Keratinocyte (primary cell): ENCODE measurements at places on chromosomes 16 and 17. TPM values are rescaled to one million over a fixed set of nuclear protein-coding genes. Genes with fewer than 3 reads are reported as not detected.

DNA sequence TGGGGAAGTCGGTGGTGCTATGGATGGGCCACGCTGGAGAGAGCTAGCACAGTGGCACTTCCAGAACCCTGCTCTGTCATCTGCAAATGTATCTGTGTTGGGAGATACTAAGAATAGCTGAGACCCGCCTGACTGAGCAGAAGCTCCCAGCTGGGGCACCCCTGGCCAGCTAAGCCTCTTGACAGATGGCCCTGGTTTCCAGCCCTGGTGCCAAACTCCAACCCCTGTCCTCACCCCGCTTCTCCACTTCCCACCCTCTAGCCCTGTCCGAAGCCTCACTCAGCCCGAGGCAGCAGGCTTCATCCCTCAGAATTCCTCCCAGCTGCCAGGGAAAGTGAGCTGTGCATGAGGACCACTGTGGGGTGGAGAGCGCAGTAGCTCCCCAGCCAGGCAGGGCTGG lies 124.4 kb downstream of the CCDC144A start:
- H3K4me1 ChIP-seq = no peaks in the 10 kb centered on the region
- no peaks in the 10 kb centered on the region for H3K27me3 ChIP-seq
- no peak for DNase-seq
- H3K36me3 ChIP-seq = no peaks in the 10 kb centered on the region

DNA sequence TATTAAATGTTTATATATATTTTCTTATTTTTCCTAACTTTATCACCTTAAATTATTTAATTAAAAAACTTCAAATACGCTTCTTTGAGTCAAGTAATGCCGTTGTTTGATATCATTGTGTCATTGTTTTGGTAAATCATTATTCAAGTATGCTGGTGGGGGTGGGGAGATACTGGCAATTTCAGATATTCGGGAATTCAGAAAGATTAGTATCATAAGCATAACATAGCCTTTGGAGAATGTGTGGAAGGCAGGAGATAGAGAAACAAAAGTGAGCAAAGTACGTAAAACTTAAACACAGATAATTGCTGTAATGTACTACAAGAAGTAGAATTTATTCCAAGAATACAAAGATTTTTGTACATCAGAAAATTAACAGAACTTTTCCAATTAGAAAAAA lies 49.8 kb downstream of the TANC2 start:
- no peak overlapping the region for H3K4me3 ChIP-seq
- no peaks in the 10 kb centered on the region for H3K27me3 ChIP-seq
- DNase-seq = no peak
- peaks cover 1% of the 10 kb centered on the region for H3K36me3 ChIP-seq
- no peak overlapping the region for H3K27ac ChIP-seq

GRCh38 chr16:27993587-27993986 lies 69.9 kb downstream of the GSG1L start:
- H3K4me1 ChIP-seq = no peaks in the 10 kb centered on the region
- H3K27me3 ChIP-seq = no peaks in the 10 kb centered on the region
- H3K36me3 ChIP-seq = no peaks in the 10 kb centered on the region
- H3K27ac ChIP-seq = no peak overlapping the region

Gene CACNA1H
- polyA plus RNA-seq = 0.05 to 0.06 TPM in 2 of 3 replicates, not detected in the other

Gene COG4
- 36.8 to 38.9 TPM (median 38.4 TPM) in 3 replicates for polyA plus RNA-seq

GRCh38 chr17:42068979-42069378 lies 18.6 kb upstream of the C17orf113 start:
- no peak overlapping the region for H3K27ac ChIP-seq
- H3K36me3 ChIP-seq = no peaks in the 10 kb centered on the region
- H3K27me3 ChIP-seq = peaks cover 36% of the 10 kb centered on the region
- no peak for DNase-seq

Gene KRTAP17-1
- not detected in 3 replicates for polyA plus RNA-seq

DNA sequence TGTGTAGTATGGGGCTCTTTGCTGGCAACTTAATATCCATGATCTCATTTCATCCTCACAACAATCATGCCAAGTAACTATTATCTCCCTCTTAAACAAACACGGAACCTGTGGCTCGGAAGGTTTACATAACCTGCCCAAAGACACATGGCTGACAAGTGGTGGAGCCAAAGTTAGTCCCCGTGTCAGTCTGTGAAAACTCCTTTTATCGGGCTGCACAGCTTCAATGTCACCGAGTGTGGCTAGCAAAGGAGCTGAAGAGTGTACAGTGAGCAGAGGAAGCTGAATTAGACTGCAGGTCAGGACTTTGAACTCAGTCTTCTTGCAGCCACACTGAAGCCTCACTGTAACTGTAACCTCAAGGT lies 80.3 kb downstream of the PARN start:
- no peak overlapping the region for H3K4me3 ChIP-seq
- peaks cover 4% of the 10 kb centered on the region for H3K36me3 ChIP-seq
- no peaks in the 10 kb centered on the region for H3K27me3 ChIP-seq
- DNase-seq = no peak
- no peaks in the 10 kb centered on the region for H3K4me1 ChIP-seq
- H3K27ac ChIP-seq = no peak overlapping the region

GRCh38 chr17:63928966-63929695 lies 3.0 kb downstream of the CD79B start:
- no peak overlapping the region for H3K4me3 ChIP-seq
- H3K27me3 ChIP-seq = peaks cover 10% of the 10 kb centered on the region
- no peaks in the 10 kb centered on the region for H3K36me3 ChIP-seq
- no peak overlapping the region for H3K27ac ChIP-seq
- H3K4me1 ChIP-seq = peaks cover 10% of the 10 kb centered on the region
- no peak for DNase-seq

GRCh38 chr17:7330638-7331015 lies 1.5 kb upstream of the NEURL4 start:
- peaks cover 8% of the 10 kb centered on the region for H3K4me1 ChIP-seq
- H3K36me3 ChIP-seq = peaks cover 8% of the 10 kb centered on the region
- H3K27ac ChIP-seq = peak overlapping the region; percentile 20
- DNase-seq = no peak

Gene INTS2
- 7.9 to 10.4 TPM (median 8.2 TPM) in 3 replicates for polyA plus RNA-seq

DNA sequence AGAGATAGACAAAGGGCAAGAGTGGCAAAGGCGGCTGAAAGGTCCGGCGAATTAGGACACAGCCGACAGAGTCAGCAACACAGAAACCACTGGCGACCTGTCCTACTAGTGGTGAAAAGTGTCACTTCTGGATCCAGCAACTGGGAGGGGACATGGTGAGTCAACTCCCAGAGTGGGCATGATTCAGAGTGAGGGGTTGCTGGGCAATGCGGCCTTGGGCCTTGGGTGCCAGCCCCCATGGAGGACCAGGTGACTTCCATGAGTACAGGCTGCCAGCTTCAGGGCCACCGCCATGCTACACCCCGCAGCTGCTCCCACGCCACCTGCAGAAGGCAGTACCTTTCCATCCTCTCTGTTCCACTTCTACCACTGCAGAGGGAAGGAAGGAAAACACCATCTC lies 110.6 kb downstream of the ZFHX3 start:
- peaks cover 3% of the 10 kb centered on the region for H3K27me3 ChIP-seq
- no peak overlapping the region for H3K4me3 ChIP-seq
- H3K27ac ChIP-seq = no peak overlapping the region
- H3K4me1 ChIP-seq = peaks cover 6% of the 10 kb centered on the region
- H3K36me3 ChIP-seq = peaks cover 2% of the 10 kb centered on the region

GRCh38 chr17:76427501-76428231 lies 25.3 kb downstream of the UBE2O start:
- H3K27ac ChIP-seq = no peak overlapping the region
- H3K36me3 ChIP-seq = peaks cover 2% of the 10 kb centered on the region
- DNase-seq = no peak
- H3K27me3 ChIP-seq = no peaks in the 10 kb centered on the region

GRCh38 chr17:75759457-75759856 lies 5.5 kb downstream of the GALK1 start:
- H3K27ac ChIP-seq = no peak overlapping the region
- H3K4me3 ChIP-seq = no peak overlapping the region
- no peak for DNase-seq
- no peaks in the 10 kb centered on the region for H3K4me1 ChIP-seq
- H3K36me3 ChIP-seq = peaks cover 37% of the 10 kb centered on the region

- no peaks in the 10 kb centered on the region for H3K36me3 ChIP-seq
- peaks cover 5% of the 10 kb centered on the region for H3K27me3 ChIP-seq
Measured at GRCh38 chr17:28227316-28228108, 91.5 kb upstream of the TMEM97 start.

DNA sequence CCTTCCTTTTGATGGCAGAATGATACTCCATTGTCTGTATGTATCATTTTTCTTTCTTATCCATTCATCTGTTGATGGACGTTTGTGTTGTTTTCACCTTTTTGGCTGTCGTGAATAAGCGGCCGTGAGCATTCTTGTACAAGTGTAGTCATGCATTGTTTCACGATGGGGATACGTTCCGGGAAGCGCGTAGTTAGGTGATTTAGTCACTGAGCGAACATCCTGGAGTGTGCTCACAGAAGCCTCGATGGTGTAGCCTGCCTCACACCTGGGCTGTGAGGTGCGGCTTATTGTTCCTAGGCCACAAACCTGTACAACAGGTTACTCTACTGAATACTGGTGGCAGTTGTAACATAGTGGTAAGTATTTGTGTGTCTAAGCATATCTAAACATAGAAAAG lies 136.5 kb downstream of the CMIP start:
- no peak overlapping the region for H3K4me3 ChIP-seq
- H3K36me3 ChIP-seq = peaks cover 7% of the 10 kb centered on the region
- DNase-seq = peak; percentile 97
- no peaks in the 10 kb centered on the region for H3K27me3 ChIP-seq
- H3K4me1 ChIP-seq = peaks cover 50% of the 10 kb centered on the region
- H3K27ac ChIP-seq = peak overlapping the region; percentile 92

DNA sequence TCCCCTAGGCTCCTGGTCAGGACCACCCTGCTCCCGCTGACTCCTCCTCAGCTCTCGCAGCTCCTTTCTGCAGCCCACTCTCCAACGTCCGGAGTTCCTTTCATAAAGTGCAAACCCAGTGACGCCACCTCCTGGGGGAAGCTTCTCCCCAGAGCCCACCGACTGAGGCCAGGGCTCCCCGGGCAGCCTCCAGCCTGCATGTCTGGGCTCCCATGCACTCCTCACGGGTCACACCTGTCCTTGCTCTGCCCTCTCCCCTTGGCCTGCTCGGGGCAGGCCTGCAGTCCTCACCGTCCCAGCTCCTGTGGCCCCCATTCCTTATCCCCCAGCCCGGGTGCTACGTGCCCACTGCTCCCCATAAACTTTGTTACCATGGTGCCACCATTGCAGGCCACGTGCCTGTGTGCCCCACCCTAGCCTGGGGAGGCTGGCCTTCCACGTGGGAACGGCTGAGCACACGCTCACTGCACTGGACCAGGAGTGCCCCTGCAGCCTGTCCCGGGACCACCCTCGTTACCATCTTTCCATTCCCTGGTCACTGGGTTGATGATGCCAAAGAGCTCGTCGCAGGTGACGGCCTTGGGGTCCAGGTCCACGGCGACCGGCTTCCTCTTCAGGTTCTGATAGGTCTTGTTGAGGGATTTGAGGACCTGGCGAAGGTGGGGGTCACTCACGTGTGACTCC lies 84.9 kb downstream of the DNAH17 start:
- H3K4me1 ChIP-seq = peaks cover 1% of the 10 kb centered on the region
- H3K27me3 ChIP-seq = no peaks in the 10 kb centered on the region

Gene FOXC2
- 0.02 TPM in 1 of 3 replicates, not detected in the others for polyA plus RNA-seq

DNA sequence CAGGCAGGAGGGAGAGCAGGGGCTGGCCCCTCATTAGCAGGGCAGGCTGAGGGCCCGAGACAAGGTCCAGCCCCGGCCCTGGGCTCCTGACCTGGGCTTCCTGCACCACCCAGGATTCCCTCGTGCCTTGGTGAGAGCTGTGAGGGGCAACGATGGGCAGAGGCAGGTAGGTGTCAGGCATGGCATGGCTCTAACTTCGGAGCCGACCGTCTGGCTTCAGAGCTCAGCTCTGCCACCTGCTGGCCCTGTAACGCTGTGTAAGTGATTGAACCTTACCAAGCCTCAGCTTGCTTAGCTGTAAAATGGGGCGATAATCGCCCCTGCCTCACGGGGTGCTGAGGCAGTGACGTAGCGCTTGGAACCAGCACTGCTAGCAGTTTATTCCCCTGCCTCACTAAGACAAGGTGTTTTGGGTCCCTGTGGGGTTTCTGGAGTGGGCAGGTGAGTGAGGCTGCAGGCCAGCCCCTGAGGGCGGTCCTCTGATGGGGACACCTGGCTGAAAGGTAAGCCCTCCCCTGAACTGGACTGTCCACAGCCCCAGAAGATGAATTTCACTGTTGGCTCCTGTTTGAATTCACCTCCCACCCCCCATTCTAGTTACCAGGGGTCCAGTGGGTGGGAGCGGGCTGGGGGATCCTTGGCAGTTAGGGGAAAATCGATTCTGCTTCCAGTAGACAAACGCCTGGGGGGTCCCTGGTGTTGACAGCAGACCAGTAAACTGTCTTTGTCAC lies 184.8 kb upstream of the GSE1 start:
- DNase-seq = no peak
- H3K36me3 ChIP-seq = no peaks in the 10 kb centered on the region
- no peaks in the 10 kb centered on the region for H3K4me1 ChIP-seq

DNA sequence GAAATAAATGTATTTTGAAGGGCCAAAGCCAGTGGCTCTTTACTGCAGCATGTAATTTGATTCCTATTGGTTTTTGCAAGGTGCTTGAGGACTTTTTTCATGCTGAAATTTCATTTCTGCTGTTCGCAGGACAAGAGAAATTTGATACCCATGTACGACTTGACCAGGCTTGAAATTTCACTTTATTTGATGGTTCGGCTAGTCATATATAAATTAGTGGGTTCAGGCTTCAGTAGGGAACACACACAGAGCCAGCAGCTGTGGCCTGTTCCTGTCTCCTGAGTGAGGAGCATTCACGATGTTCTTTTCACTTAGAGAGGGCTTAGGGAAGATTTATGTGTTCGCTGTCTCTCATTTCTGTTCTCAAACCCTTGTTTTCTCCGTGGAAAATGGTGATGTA lies 258.4 kb upstream of the CACNG5 start:
- no peak overlapping the region for H3K4me3 ChIP-seq
- no peaks in the 10 kb centered on the region for H3K4me1 ChIP-seq
- no peaks in the 10 kb centered on the region for H3K27me3 ChIP-seq
- no peak for DNase-seq
- no peaks in the 10 kb centered on the region for H3K36me3 ChIP-seq
- no peak overlapping the region for H3K27ac ChIP-seq

DNA sequence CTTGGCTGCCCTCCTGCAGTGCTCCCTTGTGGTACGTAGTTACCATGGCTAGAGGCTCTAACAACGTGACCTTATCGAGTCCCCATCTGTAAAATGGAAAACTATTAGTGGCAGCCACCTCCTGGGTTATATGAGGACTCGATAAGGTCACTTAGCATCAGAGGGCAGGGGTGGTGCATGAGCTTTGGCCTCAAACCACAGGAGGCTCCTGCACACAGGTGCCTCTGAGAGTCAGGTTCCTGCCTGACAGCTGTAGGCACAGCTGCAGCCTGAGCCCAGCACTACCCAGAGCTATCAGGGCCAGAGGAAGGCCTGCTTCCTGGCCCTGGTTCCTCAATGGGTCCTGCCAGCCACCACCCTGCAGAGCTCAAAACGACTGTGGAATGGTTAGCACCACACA lies 57.2 kb upstream of the SEC14L1 start:
- H3K4me3 ChIP-seq = no peak overlapping the region
- H3K36me3 ChIP-seq = no peaks in the 10 kb centered on the region
- no peak for DNase-seq
- no peak overlapping the region for H3K27ac ChIP-seq

GRCh38 chr17:82837586-82838320 lies 2.1 kb downstream of the ZNF750 start:
- no peak for DNase-seq
- peaks cover 27% of the 10 kb centered on the region for H3K4me1 ChIP-seq
- H3K36me3 ChIP-seq = peaks cover 12% of the 10 kb centered on the region
